ENCODE measurements at places on chromosomes 7 and 10. TPM values are rescaled to one million over a fixed set of nuclear protein-coding genes. Genes with fewer than 3 reads are reported as not detected.

The CPA2 gene
- not detected for total RNA-seq

The TAS2R5 gene
- total RNA-seq = 1.1 TPM

The ZNF804B gene
- total RNA-seq = not detected

The XRCC2 gene
- 26.7 TPM for total RNA-seq

The GLCCI1 gene
- total RNA-seq = 22.3 TPM

The OGDH gene
- 128 TPM for total RNA-seq

The CLDN3 gene
- total RNA-seq = not detected

Data from activated T-helper 17 cell treated with anti-CD3 and anti-CD28 coated beads, Interleukin-2, amount 50 U/mL, for 72 hours (primary cell).